Effector memory CD4-positive, alpha-beta T cell (primary cell): ENCODE measurements at places on chromosomes 6 and 20.
A peak's percentile ranks its signal among the peaks of the same experiment; 100 is the strongest.

DNA sequence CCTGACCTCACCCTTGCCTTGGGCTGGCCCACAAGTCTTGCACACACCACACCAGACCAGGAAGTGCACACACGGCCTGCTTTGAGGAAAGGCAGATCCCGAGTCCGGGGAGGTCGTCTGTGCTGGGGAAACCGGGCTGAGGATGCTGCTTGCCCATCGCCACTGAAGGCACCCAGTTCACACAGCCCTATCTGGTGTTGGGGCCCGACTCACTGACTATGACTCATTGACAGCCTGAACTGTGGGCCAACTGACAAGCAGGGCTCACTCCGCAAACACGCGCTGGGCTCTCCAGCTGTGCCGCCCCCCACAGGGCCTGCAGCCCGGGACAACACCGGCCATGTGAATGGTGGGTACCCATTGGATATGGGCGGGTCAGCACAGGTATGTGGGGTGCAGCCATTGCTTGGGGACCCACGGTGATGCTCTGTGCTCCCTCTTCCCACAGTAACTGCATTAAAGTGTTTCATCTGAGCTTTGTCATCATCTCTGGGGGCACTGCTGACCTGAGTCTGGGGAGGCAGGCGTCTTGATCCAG lies 1.6 kb downstream of the SAMD10 start:
- H3K4me3 ChIP-seq, result peak overlapping the region; percentile 62
- H3K4me1 ChIP-seq, result peaks cover 41% of the 10 kb centered on the region
- no peak for DNase-seq
- no peaks in the 10 kb centered on the region for H3K27me3 ChIP-seq
- peak overlapping the region; percentile 72 for H3K27ac ChIP-seq

GRCh38 chr6:99407076-99407475 lies 13.1 kb upstream of the COQ3 start:
- no peak overlapping the region for H3K4me3 ChIP-seq
- no peaks in the 10 kb centered on the region for H3K4me1 ChIP-seq
- no peak for DNase-seq
- no peaks in the 10 kb centered on the region for H3K27me3 ChIP-seq

- H3K36me3 ChIP-seq, result no peaks in the 10 kb centered on the region
- H3K27ac ChIP-seq, result no peak overlapping the region
- no peaks in the 10 kb centered on the region for H3K27me3 ChIP-seq
- H3K4me1 ChIP-seq, result no peaks in the 10 kb centered on the region
Measured at GRCh38 chr6:70277470-70277869, 25.4 kb downstream of the COL9A1 start.

GRCh38 chr6:27295301-27296079 lies 16.6 kb downstream of the POM121L2 start:
- peaks cover 64% of the 10 kb centered on the region for H3K27me3 ChIP-seq
- no peak overlapping the region for H3K4me3 ChIP-seq
- no peaks in the 10 kb centered on the region for H3K36me3 ChIP-seq
- no peak overlapping the region for H3K27ac ChIP-seq
- DNase-seq, result no peak
- H3K4me1 ChIP-seq, result no peaks in the 10 kb centered on the region

DNA sequence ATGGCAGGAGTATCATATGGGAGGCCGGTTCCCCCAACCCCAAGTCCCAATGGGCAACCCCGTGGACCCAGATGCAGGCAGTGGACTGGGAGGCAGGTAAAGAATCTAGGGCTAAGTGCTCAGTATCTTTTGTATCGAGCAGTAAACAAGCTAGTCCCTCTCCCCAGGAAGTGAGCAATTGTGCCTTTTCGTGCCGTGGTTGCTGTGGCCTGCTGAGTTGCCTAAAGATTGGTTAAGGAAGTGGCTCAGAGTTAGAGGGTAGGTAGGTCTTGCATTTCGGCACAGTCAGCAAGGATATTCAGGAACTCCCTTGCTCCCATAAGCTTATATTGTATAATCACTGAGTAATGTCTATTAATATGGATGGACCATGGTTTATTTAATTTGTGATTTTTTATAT lies 1.3 kb upstream of the DNAH8 start:
- H3K4me3 ChIP-seq, result no peak overlapping the region
- H3K27me3 ChIP-seq, result peaks cover 8% of the 10 kb centered on the region
- no peak overlapping the region for H3K27ac ChIP-seq
- DNase-seq, result peak; percentile 11
- H3K4me1 ChIP-seq, result peaks cover 11% of the 10 kb centered on the region

DNA sequence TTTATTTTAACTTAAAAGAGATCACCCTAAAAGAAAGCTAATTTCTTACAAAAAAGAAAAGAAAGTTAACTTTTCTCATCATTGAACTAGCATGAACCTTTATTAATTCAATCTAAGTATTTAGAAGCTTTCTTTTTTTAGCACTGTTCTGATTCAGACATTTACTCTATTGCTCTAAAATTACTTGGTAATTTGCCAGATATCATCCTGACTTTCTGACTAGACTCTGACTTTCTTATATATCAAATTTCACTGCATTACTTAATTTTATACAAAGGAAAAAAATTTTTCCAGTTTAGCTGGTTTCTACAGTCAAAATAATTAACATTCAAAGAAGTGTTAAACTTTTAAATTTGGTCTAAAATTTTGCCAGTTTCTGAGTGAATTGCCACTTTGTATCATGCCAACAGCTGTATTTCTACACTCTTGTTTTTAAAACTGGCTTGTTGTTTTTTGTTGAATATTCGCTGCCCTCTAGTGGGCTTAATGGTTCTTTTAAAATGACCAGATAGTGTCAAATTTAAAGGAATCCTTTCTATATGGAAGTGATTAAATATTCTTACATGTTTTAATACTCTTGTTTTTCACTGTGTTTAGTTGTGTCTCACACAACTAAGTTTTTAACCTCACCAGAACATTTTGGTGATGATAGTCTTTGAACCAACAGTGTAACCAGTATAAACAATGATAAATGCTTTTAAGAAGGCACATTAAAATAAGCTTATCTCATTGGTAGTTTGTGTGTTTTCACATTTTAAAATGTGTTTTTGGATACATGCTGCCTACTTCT lies 102.0 kb downstream of the POPDC3 start:
- no peaks in the 10 kb centered on the region for H3K36me3 ChIP-seq
- no peak for DNase-seq
- no peak overlapping the region for H3K4me3 ChIP-seq
- H3K27me3 ChIP-seq, result peaks cover 3% of the 10 kb centered on the region

GRCh38 chr6:136012198-136012887 lies 160.8 kb downstream of the PDE7B start:
- no peak overlapping the region for H3K4me3 ChIP-seq
- no peaks in the 10 kb centered on the region for H3K36me3 ChIP-seq
- no peak for DNase-seq
- H3K27ac ChIP-seq, result no peak overlapping the region
- H3K4me1 ChIP-seq, result no peaks in the 10 kb centered on the region

DNA sequence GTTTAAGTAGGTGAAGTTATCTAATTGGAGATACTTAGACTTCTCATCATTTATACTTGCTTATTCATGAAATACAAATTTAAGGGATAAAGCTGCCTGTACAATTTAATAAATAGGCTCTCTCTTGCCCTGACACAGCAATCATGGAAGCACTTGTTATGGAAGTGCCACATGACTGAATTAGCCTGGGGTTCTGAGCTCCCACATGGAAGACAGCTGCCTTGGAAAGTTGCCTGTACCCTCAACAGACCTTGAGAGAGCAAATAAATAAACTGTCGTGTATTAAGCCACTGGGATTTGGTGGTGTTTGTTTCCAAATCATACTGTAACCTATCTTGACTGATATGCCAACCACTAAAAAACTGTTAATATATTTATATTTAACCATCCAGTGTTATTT lies 87.0 kb upstream of the RSPO3 start:
- H3K4me1 ChIP-seq, result no peaks in the 10 kb centered on the region
- no peak for DNase-seq
- H3K27me3 ChIP-seq, result no peaks in the 10 kb centered on the region

GRCh38 chr6:144582939-144583613 lies 297.9 kb downstream of the UTRN start:
- peak overlapping the region; percentile 45 for H3K27ac ChIP-seq
- peak overlapping the region; percentile 46 for H3K4me3 ChIP-seq
- H3K4me1 ChIP-seq, result peaks cover 6% of the 10 kb centered on the region
- DNase-seq, result peak; percentile 8
- no peaks in the 10 kb centered on the region for H3K36me3 ChIP-seq
- H3K27me3 ChIP-seq, result no peaks in the 10 kb centered on the region

- no peak overlapping the region for H3K4me3 ChIP-seq
- no peaks in the 10 kb centered on the region for H3K36me3 ChIP-seq
- DNase-seq, result no peak
- H3K27me3 ChIP-seq, result no peaks in the 10 kb centered on the region
- no peak overlapping the region for H3K27ac ChIP-seq
Measured at GRCh38 chr6:115972679-115973078, 88.0 kb downstream of the FRK start.

DNA sequence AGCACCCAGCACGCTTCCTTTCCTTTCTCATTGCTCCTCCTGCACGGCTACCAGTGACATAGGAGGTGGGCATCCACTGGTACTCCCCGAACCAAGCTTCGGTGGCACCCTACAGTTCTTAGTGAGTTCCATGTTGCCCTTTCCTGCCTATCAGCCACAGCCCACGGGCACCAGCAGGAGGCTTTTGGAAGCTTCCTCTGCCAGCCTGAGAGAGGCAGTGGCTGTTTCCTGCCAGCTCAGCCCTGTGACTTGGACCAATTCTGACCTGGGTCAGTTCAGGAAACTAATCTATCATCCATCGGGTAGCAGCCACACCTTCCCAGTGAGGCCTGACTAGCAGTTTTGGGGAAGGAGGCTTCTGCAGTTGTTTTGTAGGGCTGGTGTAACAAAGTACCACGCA lies 176.4 kb upstream of the UST start:
- DNase-seq, result no peak
- no peaks in the 10 kb centered on the region for H3K27me3 ChIP-seq
- no peak overlapping the region for H3K4me3 ChIP-seq
- no peak overlapping the region for H3K27ac ChIP-seq

DNA sequence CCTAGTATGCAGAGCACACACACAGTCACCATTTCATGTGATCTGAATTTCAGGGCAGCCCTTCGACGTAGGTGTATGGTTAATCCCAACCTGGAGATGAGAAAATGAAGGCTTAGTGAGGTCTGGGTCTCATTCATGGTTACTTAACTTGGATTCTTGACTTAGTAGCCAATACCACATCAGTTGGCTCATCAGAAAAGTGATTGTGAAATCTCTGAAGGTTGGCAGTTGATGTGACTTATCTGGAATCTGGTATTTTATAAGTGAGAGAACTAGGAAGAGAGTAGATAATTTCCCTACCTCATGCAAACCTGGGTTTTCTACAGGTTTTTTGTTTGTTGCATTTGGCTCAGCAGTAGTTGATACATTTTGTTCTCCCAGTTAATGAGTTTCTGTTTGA lies 123.7 kb downstream of the CCDC170 start:
- no peak for DNase-seq
- H3K27ac ChIP-seq, result no peak overlapping the region
- no peaks in the 10 kb centered on the region for H3K4me1 ChIP-seq
- H3K4me3 ChIP-seq, result no peak overlapping the region

GRCh38 chr6:90249034-90249433 lies 47.6 kb downstream of the BACH2 start:
- no peak for DNase-seq
- no peaks in the 10 kb centered on the region for H3K4me1 ChIP-seq
- no peaks in the 10 kb centered on the region for H3K27me3 ChIP-seq
- H3K27ac ChIP-seq, result no peak overlapping the region

DNA sequence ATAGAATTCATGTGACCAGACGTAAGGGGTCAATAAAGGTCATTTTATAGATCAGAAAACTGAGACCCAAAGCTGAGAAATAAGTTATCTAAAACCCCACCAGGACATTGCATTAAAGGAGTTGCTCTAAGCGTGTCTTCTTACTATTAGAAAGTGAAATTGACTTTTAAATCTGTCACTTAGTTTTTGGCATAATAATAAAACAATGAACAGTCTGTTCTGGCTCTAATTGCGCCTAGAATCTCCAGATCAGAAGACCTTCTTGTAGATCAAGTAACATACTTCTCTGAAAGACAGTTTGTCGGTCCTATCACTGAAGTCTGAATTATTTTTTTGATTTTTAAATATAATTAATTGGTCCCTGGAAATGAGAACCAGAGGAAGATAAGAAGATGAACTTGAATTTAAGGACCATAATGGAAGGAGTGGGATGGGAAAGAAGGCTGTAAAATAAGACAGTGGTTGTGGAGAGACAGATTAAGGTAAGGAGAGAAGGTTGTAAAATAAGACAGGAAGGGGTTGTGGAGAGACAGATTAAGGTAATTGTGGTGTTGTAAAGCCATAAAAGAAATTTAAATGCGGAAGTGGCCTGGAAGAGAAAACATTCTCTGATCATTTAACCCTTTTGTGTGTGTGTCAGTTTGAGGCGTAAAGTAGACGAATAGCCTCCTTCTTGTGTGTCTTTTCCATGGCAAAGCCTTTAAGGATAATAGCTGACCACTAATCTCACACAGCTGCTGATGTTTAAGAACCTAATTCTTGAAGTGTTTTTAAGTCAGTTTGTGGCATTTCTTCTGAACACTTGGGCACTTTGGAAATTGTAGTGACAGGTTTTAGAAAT lies 20.1 kb downstream of the TOP1 start:
- peaks cover 39% of the 10 kb centered on the region for H3K4me1 ChIP-seq
- no peak for DNase-seq
- peak overlapping the region; percentile 45 for H3K4me3 ChIP-seq

GRCh38 chr6:87945966-87946365 lies 101.7 kb upstream of the SPACA1 start:
- DNase-seq, result no peak
- H3K27me3 ChIP-seq, result no peaks in the 10 kb centered on the region
- no peaks in the 10 kb centered on the region for H3K4me1 ChIP-seq
- no peak overlapping the region for H3K4me3 ChIP-seq

GRCh38 chr6:148723484-148723883 lies 23.3 kb upstream of the UST start:
- H3K27ac ChIP-seq, result no peak overlapping the region
- no peaks in the 10 kb centered on the region for H3K4me1 ChIP-seq
- H3K36me3 ChIP-seq, result no peaks in the 10 kb centered on the region
- H3K4me3 ChIP-seq, result no peak overlapping the region
- DNase-seq, result no peak

DNA sequence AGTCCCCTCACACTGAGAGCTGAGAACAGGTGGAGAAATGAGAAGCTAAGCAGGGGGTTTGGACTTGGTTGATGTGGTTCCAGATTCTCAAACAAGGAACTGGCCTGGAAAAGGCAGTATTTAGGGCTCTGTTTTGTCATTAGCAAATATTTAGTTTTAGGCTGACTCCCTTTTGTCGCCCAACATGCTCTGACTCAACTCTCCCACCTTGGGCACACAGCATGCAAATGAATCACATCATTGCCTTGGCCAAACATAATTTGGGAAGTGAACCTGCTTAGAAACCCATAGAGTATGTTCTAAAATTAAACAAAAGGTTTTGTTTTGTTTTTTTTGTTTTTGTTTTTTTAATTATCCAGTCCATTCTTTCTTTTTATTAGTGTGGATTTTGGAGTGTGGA lies 9.5 kb upstream of the UQCC2 start:
- H3K4me1 ChIP-seq, result no peaks in the 10 kb centered on the region
- H3K27me3 ChIP-seq, result no peaks in the 10 kb centered on the region
- no peak overlapping the region for H3K27ac ChIP-seq
- no peak overlapping the region for H3K4me3 ChIP-seq
- DNase-seq, result no peak
- no peaks in the 10 kb centered on the region for H3K36me3 ChIP-seq
